ENCODE measurements at places on chromosomes 6 and 20.

GRCh38 chr6:140602431-140603248 is 1228.2 kb upstream of the CITED2 start:
- no peak for DNase-seq

GRCh38 chr20:12049125-12049524 is 131.4 kb downstream of the BTBD3 start:
- DNase-seq, result no peak

- no peak for DNase-seq
These were observed 174.1 kb upstream of the PTPRK start for GRCh38 chr6:128694303-128695009.

- no peak for DNase-seq
These were observed 17.7 kb upstream of the MCM9 start for GRCh38 chr6:118952683-118953082.

DNA sequence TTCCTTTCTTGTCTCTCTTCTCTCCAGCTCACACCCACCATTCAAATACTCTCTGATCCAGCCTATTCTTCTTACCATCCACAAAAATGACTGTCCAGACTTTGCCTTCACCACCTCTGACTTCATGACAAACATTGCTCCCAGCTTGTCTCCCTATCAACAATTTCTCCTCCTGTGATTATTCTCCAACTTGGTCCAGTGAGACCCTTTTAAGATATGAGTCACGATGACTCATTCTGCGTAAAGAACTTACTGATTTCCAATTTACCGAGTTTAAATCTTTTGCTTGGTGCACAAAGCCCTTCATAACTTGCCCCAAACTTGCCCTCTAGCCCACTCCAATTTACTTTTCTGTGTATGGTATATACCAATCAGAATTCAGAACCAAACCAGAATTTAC is 833.2 kb downstream of the MAFB start:
- no peak for DNase-seq

DNA sequence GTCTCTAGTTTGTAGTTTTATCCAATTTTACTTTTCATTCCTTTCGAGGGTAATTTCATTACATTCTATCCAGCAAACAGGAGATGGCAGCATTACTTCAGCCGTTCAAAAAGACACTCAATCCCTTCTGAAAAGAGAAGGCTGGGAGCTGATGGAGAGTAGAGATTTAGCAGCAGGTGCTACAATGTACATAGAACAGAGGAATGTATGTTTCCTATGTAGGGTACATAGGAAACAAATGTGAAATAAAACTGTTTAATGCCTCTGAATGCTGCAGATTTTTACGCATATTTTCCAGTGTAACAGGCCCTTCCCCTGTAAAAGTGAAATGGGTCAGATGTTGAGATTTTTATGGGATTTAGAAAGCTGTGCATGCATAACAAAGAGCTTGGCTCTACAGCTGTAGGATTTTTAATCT is 16.0 kb downstream of the RPS12 start:
- no peak for DNase-seq

- no peak for DNase-seq
These were observed 114.2 kb downstream of the COL12A1 start for GRCh38 chr6:75091467-75092190.

DNA sequence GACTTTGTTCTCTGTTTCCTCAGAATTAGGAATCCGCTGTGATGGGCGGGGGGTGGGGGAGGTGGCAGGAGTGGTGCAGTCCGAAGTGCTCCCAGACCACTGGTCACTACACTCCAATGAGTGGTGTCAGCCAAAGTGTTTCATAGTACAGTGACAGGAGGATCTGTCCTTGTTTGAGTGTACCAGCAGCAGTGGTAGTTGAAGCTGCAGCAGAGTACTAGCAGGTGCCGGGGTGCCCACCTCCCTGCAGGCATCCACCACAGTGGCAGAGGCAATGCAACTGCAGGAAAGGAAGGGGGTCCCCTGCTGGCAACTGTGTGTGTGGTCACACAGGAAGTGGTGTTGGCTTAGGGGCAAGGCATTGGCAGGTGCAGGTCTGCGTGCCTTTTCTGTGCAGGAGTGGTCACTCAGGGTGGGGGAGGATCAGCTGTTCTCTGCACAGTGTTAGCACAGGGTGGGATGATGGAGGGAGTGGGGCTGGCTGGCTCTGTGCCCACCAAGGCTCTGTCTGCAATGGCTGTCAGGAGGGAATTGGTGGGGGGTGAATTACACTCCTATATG is 9.7 kb downstream of the HLA-DOB start:
- no peak for DNase-seq

- DNase-seq, result no peak
These were observed 388.2 kb upstream of the SYNCRIP start for GRCh38 chr6:86030875-86031274.

DNA sequence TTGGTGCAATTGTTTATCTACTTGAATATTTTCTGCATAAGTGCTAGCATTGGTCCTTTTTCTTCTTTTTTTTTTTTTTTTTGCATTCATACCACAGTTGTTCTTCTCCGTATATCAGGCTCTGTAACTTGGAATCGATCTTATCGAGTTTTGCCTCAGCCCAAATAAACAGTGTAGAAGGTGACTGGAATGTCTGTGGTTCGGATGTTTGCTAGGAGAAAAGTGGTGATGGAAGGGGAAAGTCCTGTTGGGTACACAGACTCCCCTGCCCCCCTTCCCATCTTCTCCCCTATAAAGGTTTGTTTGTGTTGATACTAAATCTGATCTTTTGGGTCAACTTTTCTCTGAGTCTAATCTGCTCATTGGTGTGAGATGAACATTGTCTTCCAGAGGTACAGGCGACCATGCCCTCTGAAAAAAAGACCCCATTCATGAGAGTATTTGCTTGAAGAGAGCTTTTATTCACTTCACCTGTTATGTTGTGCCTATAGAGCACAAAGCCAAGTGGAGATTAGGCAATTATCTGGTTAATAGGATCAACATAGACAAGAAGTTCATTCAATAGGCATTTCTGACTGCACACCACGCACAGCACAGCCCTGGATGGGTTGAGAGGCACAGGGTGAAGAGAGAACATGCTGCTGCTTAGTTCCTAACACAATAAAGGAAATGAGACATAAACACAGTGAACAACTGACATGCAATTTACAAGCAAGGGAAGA is 620.0 kb downstream of the PKHD1 start:
- DNase-seq, result no peak

DNA sequence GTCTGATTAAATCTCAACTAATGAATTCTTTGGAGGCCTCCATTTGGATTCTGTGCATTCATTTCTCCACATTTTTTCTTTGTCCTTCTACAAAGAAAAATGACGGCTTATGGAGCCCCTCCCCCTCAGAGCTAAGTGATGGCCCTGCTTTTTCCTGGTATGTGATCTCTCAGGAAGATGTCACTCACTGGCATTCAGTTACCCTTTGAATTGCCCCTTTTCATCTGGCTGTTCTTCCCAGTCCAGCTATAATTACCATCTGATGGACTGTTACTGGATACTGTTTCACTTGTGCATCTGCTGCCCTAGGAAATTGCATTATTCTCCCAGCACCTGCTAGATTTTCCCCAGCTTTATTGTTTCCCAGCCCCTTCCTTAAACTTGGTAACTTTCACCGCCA is 151.9 kb downstream of the CFAP61 start:
- DNase-seq, result no peak

DNA sequence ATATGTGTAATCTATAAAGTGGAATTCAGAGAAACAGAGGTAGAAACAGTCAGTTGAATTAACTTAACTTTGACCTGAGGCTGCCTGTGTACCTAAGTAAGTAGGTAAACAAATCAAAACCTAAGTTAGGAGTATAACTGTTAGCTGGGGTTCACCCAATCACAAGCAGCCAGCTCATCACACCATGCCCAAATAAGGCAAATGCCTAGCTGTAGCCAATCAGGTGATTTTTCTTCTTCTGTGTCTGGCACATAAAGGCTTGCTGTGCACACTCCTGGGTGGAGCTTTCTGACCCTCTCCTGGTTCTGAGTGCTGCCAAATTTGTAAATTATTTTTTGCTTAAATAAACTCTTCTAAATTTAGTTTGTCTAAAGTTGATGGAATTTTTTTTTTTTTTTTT is 54.7 kb upstream of the TRIM39 start:
- DNase-seq, result no peak
